ENCODE measurements at places on chromosomes 12 and 14. TPM values are rescaled to one million over a fixed set of nuclear protein-coding genes. Genes with fewer than 3 reads are reported as not detected.

KRT72 gene
- not detected for total RNA-seq

POTEG gene
- total RNA-seq = not detected

CPNE6 gene
- total RNA-seq = 1.3 TPM

GRCh38 chr12:14950982-14951746 is 10.2 kb downstream of the ARHGDIB start:
- no peak for DNase-seq

GRCh38 chr12:52093346-52093745 is 13.8 kb downstream of the SMIM41 start:
- DNase-seq = no peak

GRCh38 chr14:76951166-76951565 is 77.3 kb downstream of the IRF2BPL start:
- no peak for DNase-seq

DNA sequence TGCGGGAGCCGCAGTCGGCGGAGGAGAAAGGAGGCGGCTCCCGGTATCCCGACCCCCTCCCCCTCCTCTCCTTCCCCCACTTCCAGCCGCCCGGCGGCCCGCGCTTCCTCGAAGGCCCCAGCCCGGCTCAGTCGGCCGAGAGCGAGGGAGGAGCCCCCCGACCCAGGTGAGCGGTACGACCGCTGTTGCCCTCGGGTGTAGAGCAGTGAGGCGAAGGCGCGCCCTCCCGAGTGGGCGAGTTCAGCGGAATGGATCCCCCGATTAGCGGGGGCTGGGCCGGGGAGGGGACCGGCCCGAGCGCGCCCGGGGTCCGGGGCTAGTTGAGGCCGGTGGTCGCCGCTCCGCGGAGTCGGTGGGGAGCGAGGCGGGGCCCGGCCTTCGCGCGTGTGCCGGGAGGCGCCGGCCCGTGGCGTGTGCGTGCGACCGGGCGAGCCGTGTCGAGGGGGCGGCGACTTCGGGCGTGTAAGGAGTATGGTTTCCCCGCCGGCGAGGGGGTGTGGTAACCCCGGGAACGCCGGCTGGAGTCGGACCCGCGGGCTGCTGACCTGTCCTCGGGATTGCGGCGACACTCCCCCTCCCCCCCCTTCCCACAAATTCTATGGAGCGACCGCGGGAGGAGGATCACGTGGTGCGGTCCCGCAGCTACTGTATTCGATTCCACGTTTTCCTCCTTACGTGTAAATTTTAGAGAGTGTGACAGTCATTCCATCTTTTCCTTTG is 501 bp downstream of the RIMKLB start:
- DNase-seq = peak; percentile 91
